Esophagus squamous epithelium (tissue), 5 donors: ENCODE measurements at places on chromosomes 5 and 9. TPM values are rescaled to one million over a fixed set of nuclear protein-coding genes. Genes with fewer than 3 reads are reported as not detected.

GRCh38 chr9:135180586-135180985 lies 93.1 kb downstream of the OLFM1 start:
- no peaks in the 10 kb centered on the region for H3K4me1 ChIP-seq
- no peaks in the 10 kb centered on the region for H3K36me3 ChIP-seq
- no peak overlapping the region for H3K4me3 ChIP-seq
- no peak for DNase-seq
- H3K27ac ChIP-seq: no peak overlapping the region
- H3K27me3 ChIP-seq: no peaks in the 10 kb centered on the region

GRCh38 chr5:2848619-2849018 lies 97.1 kb upstream of the IRX2 start:
- no peaks in the 10 kb centered on the region for H3K36me3 ChIP-seq
- H3K27me3 ChIP-seq: no peaks in the 10 kb centered on the region
- DNase-seq: no peak
- H3K4me3 ChIP-seq: no peak overlapping the region
- no peaks in the 10 kb centered on the region for H3K4me1 ChIP-seq

Gene SARDH
- not detected for total RNA-seq

- no peaks in the 10 kb centered on the region for H3K27me3 ChIP-seq
- H3K27ac ChIP-seq: no peak overlapping the region
- no peaks in the 10 kb centered on the region for H3K36me3 ChIP-seq
- DNase-seq: no peak
These were observed 28.7 kb downstream of the DMRT3 start for GRCh38 chr9:1005043-1005667.

- H3K27me3 ChIP-seq: no peaks in the 10 kb centered on the region
- no peak for DNase-seq
- no peaks in the 10 kb centered on the region for H3K36me3 ChIP-seq
- peaks cover 17% of the 10 kb centered on the region for H3K4me1 ChIP-seq
- H3K4me3 ChIP-seq: no peak overlapping the region
These were observed 232.0 kb upstream of the ANKRD55 start for GRCh38 chr5:56464935-56465768.

Gene GAS1
- 49.2 TPM for total RNA-seq

Gene RGP1
- total RNA-seq: 17.5 TPM

GRCh38 chr9:100756217-100756616 lies 178.3 kb downstream of the CAVIN4 start:
- no peaks in the 10 kb centered on the region for H3K4me1 ChIP-seq
- H3K36me3 ChIP-seq: no peaks in the 10 kb centered on the region
- no peak overlapping the region for H3K4me3 ChIP-seq
- H3K27me3 ChIP-seq: no peaks in the 10 kb centered on the region

DNA sequence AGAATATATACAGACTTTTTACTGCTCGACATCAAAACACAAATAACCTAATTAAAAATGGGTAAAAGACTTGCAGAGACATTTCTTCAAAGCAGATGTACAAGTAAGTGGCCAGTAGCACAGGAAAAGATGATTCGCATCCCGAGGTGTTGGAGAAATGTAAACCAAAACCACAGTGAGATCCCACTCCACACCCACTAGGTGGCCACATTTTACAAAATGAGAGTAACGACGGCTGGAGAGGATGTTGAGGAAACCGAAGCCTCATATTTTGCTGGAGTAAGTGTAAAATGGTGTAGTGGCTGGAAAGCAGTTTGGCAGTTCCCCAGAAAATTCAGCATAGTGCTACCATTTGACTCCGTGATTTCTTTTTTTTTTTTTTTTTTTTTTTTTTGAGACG lies 21.3 kb upstream of the GBGT1 start:
- H3K27ac ChIP-seq: no peak overlapping the region
- peaks cover 15% of the 10 kb centered on the region for H3K4me1 ChIP-seq
- H3K27me3 ChIP-seq: no peaks in the 10 kb centered on the region
- H3K36me3 ChIP-seq: no peaks in the 10 kb centered on the region
- no peak for DNase-seq
- H3K4me3 ChIP-seq: no peak overlapping the region

Gene SAXO1
- total RNA-seq: not detected

DNA sequence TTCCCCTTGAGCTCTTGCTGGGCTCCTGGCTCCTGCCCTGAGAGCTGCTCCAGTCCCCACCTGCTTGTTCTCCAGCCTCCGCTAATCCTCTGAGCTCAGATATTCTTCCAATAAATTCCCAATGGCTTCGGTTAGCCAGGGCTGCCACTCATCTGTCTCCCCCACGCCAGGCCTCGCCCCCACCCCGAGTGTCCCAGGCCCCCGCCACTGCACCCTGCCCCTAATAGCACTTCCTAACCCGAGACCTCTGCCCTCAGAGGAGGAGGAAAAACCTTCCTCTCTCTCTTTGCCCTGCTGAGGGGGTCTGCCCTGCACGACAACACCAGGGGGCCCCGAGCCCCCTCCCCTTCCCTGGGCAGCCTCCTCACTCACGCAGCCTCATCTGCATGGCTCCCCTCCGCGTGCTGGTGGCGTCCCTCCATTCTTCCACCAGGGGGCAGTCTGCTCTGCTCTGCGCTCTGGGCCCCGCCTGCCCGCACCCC lies 5.4 kb upstream of the LCN15 start:
- no peaks in the 10 kb centered on the region for H3K4me1 ChIP-seq
- H3K36me3 ChIP-seq: no peaks in the 10 kb centered on the region
- no peak for DNase-seq
- no peak overlapping the region for H3K4me3 ChIP-seq
- no peak overlapping the region for H3K27ac ChIP-seq

Gene TMC1
- 1.1 TPM for total RNA-seq

DNA sequence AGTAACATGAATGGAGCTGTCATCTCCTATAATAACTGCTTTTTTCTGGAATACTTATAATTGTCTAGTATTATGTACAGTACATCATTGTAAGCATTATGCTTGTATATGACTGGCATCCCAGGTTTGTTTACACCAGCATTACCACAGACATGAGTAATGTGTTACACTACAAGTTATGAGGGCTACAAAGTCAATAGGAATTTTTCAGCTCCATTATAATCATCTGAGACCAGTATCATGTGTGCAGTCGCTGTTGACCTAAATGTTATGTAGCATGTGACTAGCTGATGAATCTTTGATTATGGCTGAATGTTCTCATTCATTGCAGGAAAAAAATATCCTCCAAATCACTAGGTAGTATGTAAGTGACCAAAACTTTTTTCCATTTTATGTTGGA lies 2.2 kb downstream of the ZCCHC9 start:
- H3K27ac ChIP-seq: no peak overlapping the region
- peaks cover 10% of the 10 kb centered on the region for H3K36me3 ChIP-seq
- no peak for DNase-seq
- no peak overlapping the region for H3K4me3 ChIP-seq
- H3K27me3 ChIP-seq: no peaks in the 10 kb centered on the region

- H3K27me3 ChIP-seq: no peaks in the 10 kb centered on the region
- no peaks in the 10 kb centered on the region for H3K36me3 ChIP-seq
- no peak overlapping the region for H3K4me3 ChIP-seq
These were observed 564.7 kb downstream of the PDE4D start for GRCh38 chr5:59328709-59329296.

GRCh38 chr5:170552621-170553115 lies 48.8 kb downstream of the KCNIP1 start:
- DNase-seq: no peak
- no peaks in the 10 kb centered on the region for H3K36me3 ChIP-seq
- no peak overlapping the region for H3K4me3 ChIP-seq
- H3K27ac ChIP-seq: no peak overlapping the region

Gene TRAF2
- 13.7 TPM for total RNA-seq

Gene TEX48
- not detected for total RNA-seq
